ENCODE measurements at places on chromosomes 12 and 14.

- DNase-seq: no peak
These were observed 35.3 kb downstream of the CAPS2 start for GRCh38 chr12:75294797-75295196.

GRCh38 chr12:106722837-106723236 is 51.6 kb upstream of the RIC8B start:
- no peak for DNase-seq

GRCh38 chr12:29543036-29543435 is 45.5 kb upstream of the OVCH1 start:
- no peak for DNase-seq

DNA sequence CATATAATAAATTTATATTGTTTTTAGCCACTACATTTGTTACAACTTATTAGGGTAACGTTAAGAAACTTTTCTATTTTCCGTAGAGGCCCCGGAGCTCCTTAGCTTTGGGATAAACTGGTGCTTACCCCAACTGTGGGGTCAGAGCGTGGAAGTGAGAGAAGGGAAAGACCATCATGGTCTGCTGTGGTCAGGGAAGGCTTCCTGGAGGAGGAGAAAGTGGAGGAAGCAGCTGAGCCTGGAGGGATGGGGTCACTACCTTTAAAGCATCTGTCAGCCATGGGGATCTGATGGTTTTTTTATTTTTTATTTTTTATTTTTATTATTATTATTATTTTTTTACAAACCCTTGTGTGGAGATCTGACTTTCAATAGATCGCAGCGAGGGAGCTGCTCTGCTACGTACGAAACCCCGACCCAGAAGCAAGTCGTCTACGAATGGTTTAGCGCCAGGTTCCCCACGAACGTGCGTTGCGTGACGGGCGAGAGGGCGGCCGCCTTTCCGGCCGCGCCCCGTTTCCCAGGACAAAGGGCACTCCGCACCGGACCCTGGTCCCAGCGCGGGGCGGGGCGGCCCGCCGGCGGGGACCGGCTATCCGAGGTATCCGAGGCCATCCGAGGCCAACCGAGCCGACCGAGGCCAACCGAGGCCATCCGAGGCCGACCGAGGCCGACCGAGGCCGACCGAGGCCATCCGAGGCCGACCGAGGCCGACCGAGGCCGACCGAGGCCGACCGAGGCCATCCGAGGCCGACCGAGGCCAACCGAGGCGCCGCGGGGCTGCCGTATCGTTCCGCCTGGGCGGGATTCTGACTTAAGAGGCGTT is 1101.2 kb upstream of the TMEM132C start:
- peak; percentile 58 for DNase-seq

DNA sequence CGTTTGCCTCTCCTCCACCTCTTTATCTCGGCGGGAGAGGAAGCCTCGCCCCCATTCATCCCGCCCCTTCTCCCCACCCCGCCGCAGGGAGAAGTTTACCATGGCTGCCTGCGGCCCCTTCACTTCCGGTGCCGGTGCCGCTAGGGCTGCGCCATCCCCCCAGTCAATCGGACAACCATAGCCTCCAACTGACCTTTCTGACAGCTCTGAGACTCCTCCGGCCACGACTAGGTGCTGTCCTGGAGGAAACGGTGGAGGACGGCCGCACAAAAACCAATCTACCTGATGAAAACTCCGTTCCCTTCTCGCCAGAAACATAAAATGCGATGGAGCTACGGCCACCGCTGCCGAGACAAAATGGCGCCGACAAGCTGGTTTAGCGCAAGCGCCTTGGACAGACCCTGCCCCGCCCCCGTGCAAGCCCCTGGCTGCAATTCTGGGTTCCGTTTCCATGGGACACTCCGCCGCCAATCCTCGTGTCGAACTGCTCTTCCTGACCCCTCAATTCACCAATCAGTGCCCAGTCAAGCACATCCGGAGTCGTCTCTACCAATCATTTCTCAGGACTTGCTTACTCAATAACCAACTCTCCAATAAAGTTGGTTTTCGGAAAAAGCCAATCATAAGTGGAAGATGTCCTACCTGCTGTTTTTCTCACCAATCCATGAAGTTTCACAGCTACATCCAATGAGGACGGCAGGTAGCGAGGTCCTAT is 436 bp upstream of the ARID4A start:
- peak; percentile 96 for DNase-seq

- DNase-seq: no peak
These were observed 305.5 kb upstream of the FKBP4 start for GRCh38 chr12:2489275-2489674.

GRCh38 chr12:121600702-121601336 is 20.0 kb upstream of the KDM2B start:
- no peak for DNase-seq

GRCh38 chr12:123153906-123154305 is 3.0 kb upstream of the PITPNM2 start:
- no peak for DNase-seq

GRCh38 chr14:75299059-75299458 is 20.4 kb downstream of the FOS start:
- DNase-seq: no peak

GRCh38 chr12:105961821-105962671 is 176.7 kb downstream of the NUAK1 start:
- DNase-seq: no peak

GRCh38 chr14:102984336-102985102 is 62.1 kb downstream of the AMN start:
- no peak for DNase-seq

GRCh38 chr12:120037851-120038250 is 48.8 kb downstream of the BICDL1 start:
- no peak for DNase-seq

Measured in effector CD8-positive, alpha-beta T cell (primary cell).